Thoracic aorta (tissue), 2 donors: ENCODE measurements at places on chromosomes 5 and 9. TPM values are rescaled to one million over a fixed set of nuclear protein-coding genes. Genes with fewer than 3 reads are reported as not detected.

DNA sequence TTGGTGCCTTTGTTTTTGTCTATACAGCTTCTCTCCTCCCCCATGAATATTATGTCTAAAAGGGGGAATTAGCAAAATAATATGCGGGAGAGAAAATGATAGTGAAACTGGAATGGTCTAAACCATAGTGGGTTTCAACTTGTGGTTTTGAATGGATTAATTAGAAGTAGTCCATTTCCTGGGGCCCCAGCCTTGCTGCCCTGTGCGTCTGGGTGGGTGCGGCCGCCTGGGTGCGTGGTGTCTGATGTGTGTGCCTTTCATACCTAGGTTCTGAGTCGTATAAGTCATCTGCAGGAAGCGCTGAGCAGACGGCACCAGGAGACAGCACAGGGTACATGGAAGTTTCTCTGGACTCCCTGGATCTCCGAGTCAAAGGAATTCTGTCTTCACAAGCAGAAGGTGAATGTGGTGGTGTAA lies 120.0 kb upstream of the CACNA1B start:
- DNase-seq, result no peak

GRCh38 chr9:122367065-122367464 lies 3.8 kb upstream of the PTGS1 start:
- no peak for DNase-seq

- no peak for DNase-seq
Observed at GRCh38 chr5:119274767-119275130, 81.1 kb upstream of the TNFAIP8 start.

ADAMTS2 gene
- total RNA-seq, result 34.4 TPM

PCDHGA4 gene
- 11.4 TPM for total RNA-seq
